ENCODE measurements at places on chromosomes 5 and 9. TPM values are rescaled to one million over a fixed set of nuclear protein-coding genes. Genes with fewer than 3 reads are reported as not detected.

Gene SLC34A1
- total RNA-seq: not detected

Gene PDCD1LG2
- total RNA-seq: 1.2 TPM

DNA sequence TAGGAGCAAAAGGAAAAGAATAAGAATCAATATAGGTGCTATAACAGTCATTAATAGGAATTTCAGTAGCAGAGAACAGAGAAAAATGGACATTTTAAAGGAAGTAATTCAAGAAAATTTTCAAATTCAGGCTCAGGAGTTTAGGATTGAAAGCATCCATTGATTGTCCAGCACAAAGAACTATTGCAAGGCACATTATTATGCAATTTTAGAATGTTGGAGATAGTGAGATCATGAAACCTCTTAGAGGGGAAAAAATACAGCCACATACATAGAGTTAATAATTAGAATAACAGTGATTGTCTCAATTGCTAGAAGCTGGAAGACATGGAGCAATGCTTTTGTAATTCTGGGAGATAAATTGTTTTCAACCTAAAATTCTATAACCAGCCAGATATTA is 31.5 kb downstream of the CNTLN start:
- DNase-seq: no peak

Gene PCDHB16
- 0.49 TPM for total RNA-seq

Gene RCL1
- 12.0 TPM for total RNA-seq

Gene SPATA31D4
- not detected for total RNA-seq

DNA sequence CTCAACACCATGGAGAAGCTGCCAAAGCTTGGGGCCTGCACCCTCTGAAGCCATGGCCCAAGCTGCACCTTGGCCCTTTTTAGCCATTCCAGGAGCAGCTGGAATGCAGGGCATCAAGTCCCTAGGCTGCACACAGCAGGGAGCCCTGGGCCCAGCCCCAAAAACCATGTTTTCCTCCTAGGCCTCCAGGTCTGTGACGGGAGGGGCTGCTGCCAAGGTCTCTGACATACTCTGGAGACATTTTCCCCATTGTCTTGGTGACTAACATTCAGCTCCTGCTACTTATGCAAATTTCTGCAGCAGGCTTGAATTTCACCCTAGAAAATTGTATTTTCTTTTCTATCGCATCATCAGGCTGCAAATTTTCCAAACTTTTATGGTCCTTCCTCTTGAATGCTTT is 64.6 kb downstream of the ELOVL7 start:
- no peak for DNase-seq

DNA sequence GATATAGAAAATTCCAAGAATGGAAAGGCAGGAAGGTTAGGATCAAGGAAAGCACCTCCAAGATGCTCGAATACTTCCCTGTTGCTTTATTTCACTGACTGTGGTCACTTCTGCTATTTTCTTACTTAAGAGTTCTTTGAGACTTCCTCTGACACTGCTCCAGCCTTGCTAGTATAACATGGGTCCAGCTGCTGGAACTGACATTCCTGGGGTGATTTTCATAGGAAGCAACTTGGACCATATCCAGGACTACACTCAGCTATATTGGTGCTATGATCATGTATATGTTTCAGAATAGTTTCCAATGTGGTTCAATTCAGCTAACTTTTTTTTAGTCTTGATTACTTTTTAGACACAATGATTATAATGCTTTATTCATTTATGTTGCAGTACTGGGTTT is 81.6 kb upstream of the CKMT2 start:
- DNase-seq: no peak

GRCh38 chr5:135013947-135014570 is 20.0 kb downstream of the PITX1 start:
- no peak for DNase-seq

DNA sequence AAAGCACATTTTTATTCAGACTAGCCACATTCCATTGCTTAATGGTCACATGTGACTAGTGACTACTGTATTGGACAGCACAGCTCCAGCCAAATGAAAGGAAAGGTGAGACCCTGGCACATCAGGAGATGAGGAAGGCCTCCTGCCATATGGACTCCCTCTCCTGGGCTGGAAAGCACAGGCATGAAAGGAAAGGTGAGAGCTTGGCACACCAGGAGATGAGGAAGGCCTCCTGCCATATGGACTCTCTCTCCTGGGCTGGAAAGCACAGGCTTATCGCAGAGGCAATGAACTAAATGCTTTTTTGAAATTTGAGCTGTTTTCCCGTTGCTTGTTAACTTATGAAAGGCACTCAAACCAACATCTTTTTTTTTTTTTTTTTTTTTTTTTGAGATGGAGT is 144.8 kb upstream of the SLC12A2 start:
- DNase-seq: no peak

Gene MYOT
- total RNA-seq: 2.0 TPM

Gene OR1L4
- not detected for total RNA-seq

- no peak for DNase-seq
These were observed 561.8 kb downstream of the CETN3 start for GRCh38 chr5:89847743-89848142.

Gene GLRA1
- not detected for total RNA-seq

Gene SPATA31D3
- not detected for total RNA-seq

GRCh38 chr5:54581831-54582548 is 64.4 kb downstream of the SNX18 start:
- DNase-seq: no peak

DNA sequence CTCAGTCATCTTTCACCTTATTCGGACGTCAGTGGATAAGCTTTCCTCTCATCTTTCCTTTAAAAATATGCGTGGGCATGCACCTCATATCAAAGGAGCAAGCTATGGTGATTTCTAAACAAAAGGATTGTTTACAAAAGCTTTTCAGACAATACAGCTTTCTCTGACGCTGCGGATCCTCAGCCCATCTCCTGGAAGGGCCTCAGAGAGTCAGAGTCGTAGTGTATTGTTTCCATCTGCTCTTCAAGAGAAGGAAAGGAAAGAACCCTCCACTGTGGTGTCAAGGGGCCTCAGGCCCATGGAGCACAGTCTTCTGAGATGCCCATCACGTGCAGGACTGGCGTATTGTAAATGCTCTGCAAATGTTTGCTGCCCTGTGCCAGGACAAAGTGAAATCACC is 163.4 kb upstream of the MAP1B start:
- no peak for DNase-seq

DNA sequence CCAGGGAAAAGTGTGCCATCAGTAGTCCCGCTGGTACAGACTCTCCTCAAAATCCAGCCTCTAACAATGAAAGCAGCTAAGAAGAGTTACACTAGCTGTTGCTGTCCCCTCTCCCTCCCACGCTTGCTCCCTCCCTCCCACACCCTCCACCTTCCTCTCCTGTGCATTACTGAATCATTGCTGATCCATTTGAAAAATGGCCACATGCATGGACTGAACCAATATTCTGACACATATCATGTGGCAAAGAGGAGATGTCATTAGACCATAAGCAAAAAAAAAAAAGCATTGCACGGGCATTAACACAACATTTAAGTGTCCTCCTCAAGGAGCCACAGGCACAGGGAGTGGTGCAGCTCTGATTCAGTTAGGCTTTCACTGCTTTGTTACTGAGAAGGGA is 37.9 kb downstream of the LHFPL2 start:
- no peak for DNase-seq

GRCh38 chr9:118829334-118829733 is 539.9 kb downstream of the BRINP1 start:
- DNase-seq: no peak

- peak; percentile 28 for DNase-seq
These were observed 3.7 kb downstream of the PIK3R1 start for GRCh38 chr5:68219161-68219816.

Gene PCDHA9
- total RNA-seq: not detected

GRCh38 chr5:162752612-162753011 is 684.8 kb upstream of the CCNG1 start:
- no peak for DNase-seq

GRCh38 chr9:123059472-123060220 is 26.2 kb downstream of the GPR21 start:
- DNase-seq: no peak
